ENCODE measurements at places on chromosomes 12 and 14.

DNA sequence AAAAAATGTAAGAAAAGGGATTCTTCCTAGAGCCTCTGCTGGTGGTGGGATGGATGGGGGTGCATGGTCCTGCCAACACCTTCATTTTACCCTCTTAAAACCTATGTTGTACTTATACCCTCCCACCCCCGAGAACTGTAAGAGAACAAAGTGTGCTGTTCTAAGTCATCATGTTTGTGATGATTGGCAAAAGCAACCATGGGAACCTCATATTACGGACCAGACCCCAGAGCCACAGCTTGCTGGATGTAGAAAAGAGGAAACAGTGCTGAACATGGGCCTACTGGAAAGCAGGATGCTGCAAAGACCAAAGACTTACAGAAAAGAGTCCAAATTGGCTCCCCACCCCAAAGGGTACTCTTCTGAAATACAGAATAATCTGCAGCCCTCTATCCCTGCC is 311.2 kb downstream of the DUSP6 start:
- no peak for DNase-seq

- DNase-seq, result no peak
These were observed 2.2 kb upstream of the LAG3 start for GRCh38 chr12:6770094-6770493.

DNA sequence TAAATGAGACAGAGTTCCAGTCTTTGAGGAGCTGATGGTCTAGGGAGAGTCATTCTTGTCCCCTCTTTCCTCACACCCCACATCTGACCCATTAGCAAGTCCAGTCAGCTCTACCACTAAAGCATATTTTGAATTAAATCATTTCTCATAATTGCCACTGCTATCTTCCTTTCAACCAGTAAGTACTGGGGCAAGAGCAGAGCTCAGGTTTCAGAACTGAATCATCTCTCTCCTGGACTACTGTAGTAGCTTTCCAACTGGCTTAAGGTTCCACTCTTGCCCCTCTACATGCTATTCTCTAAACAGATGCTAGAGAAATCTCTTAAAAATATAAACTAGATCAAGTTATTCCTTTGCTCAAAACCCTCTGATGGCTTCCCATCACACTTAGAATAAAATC is 218.3 kb downstream of the TTC6 start:
- no peak for DNase-seq

DNA sequence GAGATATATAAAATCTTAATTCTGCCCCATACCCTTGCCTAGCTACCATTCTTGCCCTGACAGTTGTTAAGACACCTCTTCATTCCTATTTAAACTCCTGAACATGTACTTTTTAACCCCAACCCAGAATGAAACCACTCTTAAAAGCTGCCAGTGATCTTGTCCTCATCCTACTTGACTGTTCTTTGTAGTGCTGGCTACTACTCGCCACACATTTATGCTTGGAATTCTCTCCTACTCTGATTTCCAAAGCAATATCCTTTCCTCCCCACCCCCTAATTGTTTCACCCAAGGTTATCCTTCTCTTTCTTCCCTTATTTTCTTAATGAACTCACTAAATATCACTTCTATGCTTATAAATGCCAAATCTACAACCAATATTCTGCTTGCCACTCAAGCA is 4.1 kb downstream of the NFYB start:
- no peak for DNase-seq

GRCh38 chr14:32726516-32726915 is 212.2 kb upstream of the NPAS3 start:
- no peak for DNase-seq

DNA sequence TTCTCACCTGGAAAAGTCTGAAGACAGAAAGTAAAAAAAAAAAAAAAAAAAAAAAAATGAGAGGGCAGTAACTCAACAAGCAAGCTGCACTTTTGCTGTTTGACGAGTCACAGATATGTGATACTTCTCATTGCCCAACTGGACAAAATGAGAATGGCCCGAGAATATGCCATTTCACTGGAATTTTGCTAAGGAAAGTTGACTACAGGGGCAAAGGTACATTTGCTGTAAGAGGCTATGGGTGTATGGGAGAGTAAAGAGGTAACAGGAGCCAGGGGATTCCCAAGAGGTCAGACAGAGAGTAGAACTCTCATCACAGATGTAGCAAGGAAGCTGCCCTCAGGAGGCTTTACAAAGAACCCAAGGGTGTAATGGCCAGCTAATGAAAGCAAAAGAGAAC is 22.9 kb downstream of the KIF21A start:
- no peak for DNase-seq

GRCh38 chr14:105533391-105533790 is 7.0 kb downstream of the TMEM121 start:
- no peak for DNase-seq

DNA sequence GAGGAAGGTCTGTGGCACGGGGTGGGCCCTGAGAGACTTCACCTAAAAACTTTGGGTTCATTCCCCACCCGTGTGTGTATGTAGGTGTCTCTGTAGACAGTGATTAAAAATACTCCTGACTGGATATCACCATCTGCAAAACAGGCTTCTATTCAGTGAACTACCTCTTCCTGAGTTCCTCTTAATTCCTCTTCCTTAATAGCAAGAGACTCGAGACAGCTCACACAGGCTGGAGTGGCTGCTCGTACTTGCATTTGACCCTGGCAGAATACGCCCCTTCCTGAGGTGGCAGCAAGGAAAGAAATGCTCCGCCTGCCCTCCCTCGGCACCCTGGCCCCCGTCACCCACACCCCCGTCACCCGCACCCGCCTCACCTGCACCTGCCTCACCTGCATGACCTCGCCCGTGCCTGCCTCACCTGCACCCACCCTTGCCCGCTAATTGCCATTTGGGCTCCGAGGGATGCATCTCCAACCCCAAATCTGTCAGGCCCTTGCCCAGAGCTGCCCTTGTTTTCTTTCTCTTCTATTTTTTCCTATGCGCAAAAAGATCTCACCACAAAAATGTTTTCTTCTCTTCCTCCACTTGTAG is 90.0 kb downstream of the FBXL14 start:
- peak; percentile 42 for DNase-seq

DNA sequence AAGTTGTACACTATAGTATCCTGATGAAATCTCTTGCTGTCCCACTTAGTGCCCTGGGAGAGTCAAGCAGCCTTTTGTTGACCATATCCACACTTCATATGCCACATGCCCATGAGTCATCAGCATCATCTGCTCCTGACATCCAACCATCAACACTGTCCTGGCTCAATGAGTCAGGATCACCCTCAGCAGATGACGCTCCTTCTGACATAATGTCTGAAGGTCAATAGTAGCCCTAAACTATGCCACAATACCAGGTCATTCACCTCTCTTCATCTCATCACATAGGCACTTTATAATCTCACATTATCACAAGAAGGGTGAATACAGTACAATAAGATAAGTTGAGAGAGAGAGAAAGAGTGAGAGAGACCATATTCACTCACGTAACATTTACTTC is 369.0 kb upstream of the FAR2 start:
- peak; percentile 45 for DNase-seq

- DNase-seq, result no peak
These were observed 11.5 kb downstream of the COL2A1 start for GRCh38 chr12:47992776-47993175.

- DNase-seq, result no peak
These were observed 44.8 kb downstream of the PZP start for GRCh38 chr12:9163392-9163791.

DNA sequence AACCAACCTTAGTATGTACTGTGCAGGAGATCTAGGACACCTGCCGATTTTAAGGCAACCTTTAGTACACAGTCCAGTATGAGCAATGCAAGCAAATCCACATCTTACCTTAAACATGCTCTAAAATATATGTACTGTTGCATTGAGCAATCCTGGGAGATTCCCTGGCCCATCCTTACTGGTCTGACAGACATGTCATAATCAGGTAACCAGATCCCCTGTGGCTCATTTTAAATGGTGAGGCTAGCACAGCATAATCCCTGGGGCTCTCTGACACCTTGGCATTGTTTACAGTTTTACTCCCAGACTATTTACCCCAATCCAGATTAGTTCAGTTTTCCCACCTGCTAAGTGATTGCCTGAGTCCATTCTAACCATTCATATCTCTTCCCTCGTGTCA is 15.1 kb downstream of the BMAL2 start:
- no peak for DNase-seq

GRCh38 chr12:111443586-111443985 is 37.9 kb downstream of the SH2B3 start:
- peak; percentile 96 for DNase-seq

DNA sequence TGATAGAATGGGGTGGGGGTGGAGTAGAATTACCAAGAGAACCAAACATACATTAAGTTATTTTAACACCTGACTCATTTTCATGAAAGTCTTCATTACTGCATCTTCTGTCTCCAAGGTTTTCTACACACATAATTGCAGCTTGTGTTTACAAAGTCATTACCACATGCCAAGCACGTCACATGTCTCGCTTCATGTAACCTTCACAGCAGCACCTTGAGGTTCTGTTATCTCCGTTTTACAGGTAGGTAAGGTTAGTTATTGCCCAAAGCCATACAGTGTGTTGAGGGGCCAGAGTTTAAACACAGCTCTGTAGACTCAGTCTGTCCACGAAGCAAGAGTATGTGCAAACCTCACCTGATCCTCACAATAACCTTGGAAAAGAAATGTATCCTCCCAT is 64.3 kb upstream of the RBM19 start:
- no peak for DNase-seq

DNA sequence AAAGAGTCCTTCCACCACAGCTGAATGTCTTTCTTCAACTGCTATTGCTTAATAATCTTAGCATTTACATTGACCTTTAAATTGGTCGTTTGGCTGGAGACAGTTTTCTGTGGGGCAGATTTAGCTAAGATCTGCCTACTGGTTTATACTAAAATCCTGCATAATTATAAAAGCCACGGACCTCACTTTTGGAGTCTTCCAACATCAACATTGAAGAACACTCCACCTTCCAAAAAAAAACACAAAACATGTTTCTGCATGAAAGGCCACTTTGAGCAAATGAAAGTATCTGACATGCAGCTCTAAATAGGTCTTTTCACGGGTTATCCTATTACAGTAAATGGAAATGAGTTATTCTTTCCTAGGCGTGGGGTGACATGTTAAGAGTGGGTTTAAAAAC is 57.0 kb upstream of the KRR1 start:
- no peak for DNase-seq

- DNase-seq, result no peak
These were observed 18.0 kb upstream of the NUDT14 start for GRCh38 chr14:105199093-105199492.

DNA sequence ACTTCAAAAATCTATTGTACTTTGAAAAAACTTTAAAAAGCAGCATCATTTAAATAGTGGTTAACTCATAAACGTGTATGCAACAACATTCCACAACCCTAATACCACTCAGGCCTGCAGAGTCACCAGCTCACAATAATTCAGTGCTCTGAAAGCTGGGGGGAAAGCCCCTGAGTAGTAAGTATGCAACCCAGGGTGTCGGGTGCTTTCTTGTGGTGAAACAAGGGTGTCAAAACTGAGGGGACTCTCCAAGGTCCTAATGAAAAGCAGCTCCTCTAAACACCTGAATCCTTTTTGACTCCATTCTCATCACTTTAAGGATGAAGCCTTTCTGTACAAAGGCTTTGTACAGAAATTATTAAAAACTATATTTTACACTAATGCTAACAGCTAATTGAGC is 33.7 kb downstream of the FGFR1OP2 start:
- DNase-seq, result no peak

GRCh38 chr14:104395276-104395675 is 184.3 kb upstream of the C14orf180 start:
- no peak for DNase-seq

GRCh38 chr12:34400986-34401658 is 378.8 kb downstream of the ALG10 start:
- DNase-seq, result no peak

GRCh38 chr14:105119408-105120025 is 49.1 kb downstream of the JAG2 start:
- DNase-seq, result no peak

- peak; percentile 96 for DNase-seq
These were observed 166.1 kb upstream of the CCND2 start for GRCh38 chr12:4107436-4107878.

GRCh38 chr12:47813511-47814196 is 6.0 kb downstream of the HDAC7 start:
- peak; percentile 78 for DNase-seq

DNA sequence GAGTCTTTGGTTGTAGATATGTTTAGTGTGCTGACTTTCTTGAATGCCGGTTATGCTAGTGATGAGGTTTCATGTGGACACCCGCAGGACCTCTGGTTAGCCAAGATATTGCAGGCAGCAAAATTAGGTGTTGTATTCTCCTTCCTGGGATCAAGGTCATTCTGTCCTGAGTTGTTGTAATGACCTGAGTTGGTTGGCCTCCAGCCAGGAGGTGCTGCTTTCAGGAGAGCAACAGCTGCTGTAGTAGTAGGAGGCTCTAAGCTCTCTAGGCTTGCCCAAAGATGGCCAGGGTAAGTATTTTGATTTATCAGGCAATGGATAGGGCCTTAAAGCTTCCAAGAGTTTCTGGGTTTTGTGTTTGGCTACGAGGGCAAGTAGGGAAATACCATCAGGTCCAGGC is 56.0 kb upstream of the BDKRB2 start:
- no peak for DNase-seq

- peak; percentile 25 for DNase-seq
These were observed 25.2 kb downstream of the NID2 start for GRCh38 chr14:52043690-52044089.

DNA sequence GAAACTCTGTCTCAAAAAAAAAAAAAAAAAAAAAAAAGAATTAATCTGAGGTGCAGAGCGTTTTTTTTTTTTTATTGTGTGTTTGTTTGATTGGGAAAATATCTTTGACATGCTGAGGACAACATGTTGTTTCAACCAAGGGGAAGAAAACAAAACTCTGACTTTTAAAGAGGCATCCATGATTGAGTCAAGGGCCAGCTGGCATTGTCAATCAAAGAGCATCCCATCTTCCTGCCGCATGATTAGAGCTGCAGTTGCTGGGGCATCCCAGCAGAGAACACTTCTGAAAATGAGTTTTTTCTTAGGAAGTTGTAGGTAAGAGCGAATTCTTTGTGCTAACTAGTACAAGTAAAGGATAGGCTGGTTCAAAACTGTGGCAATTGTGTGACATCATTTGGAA is 200.9 kb upstream of the DAAM1 start:
- DNase-seq, result no peak

GRCh38 chr12:42216737-42217136 is 21.3 kb downstream of the YAF2 start:
- no peak for DNase-seq

GRCh38 chr14:67564236-67564635 is 31.1 kb downstream of the PLEKHH1 start:
- no peak for DNase-seq

- DNase-seq, result peak; percentile 60
These were observed 19.7 kb downstream of the VDR start for GRCh38 chr12:47885012-47885501.

DNA sequence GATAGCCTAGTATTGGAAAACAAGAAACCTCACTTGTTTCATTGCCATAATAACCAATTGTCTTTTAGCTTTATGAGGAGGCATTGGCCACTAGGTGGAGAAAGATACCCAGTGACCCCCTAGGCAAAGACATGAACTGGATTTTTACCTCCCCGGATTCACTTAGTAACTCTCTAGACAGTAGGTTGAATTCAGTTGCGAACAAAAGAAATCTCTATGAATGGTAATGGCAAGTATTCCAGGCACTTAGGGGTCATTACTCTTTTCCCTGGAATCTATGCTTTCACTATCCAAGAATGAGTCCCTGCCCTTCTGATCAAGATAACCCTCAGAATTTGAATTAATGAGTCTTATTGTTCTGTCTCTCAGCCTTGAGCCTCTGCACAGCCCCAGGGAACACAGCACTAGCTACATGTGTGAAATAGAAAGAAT is 29.5 kb upstream of the RHOJ start:
- DNase-seq, result no peak

GRCh38 chr12:47739979-47740378 is 14.7 kb upstream of the ENDOU start:
- DNase-seq, result no peak

Data from inflammatory macrophage treated with lipopolysaccharide for 1 hour (primary cell).